ENCODE measurements at places on chromosomes 5 and 9.

- DNase-seq, result no peak
Measured at GRCh38 chr5:113329981-113330380, 104.8 kb downstream of the TSSK1B start.

GRCh38 chr5:157026789-157027424 lies 32.0 kb downstream of the HAVCR1 start:
- DNase-seq, result no peak

GRCh38 chr5:40386289-40386688 lies 293.4 kb upstream of the PTGER4 start:
- no peak for DNase-seq

- no peak for DNase-seq
Measured at GRCh38 chr9:109307380-109308240, 13.2 kb downstream of the EPB41L4B start.

DNA sequence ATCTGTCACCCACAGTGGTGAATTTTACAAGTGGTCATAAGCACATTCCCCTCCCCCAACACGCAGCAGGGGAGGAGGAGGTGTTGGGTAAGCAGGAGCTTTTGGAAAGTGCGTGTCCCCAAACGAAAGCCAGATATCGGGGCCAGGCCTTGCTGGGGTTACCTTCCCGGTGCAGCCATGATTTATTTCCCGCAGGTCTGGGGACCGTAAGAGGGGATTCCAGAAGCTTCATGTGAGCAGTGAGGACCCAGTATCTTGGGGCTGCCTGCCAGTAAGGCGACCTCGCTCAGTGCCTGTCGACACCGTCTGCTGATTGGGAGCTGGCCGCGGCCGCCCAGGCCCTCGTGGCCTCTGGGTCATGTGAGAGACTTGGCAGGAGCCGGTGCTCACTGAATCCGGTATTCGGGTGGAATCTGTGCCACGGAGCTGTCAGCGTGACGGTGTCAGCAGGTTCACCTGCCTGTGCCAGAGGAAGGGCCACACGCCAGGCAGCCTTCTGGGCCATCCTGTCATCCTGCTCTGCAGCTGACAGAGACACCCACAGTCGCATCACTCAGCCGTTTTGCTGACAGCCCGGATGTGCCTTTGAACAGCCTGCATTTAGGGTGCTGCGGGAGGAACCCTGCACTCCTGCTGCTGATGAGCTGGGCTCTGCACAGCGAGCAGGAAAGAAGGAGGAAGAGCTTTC lies 37.3 kb downstream of the SEC61B start:
- no peak for DNase-seq

- no peak for DNase-seq
Measured at GRCh38 chr5:135565266-135565665, 13.5 kb downstream of the CXCL14 start.

GRCh38 chr5:140075371-140075770 lies 32.3 kb upstream of the NRG2 start:
- no peak for DNase-seq

DNA sequence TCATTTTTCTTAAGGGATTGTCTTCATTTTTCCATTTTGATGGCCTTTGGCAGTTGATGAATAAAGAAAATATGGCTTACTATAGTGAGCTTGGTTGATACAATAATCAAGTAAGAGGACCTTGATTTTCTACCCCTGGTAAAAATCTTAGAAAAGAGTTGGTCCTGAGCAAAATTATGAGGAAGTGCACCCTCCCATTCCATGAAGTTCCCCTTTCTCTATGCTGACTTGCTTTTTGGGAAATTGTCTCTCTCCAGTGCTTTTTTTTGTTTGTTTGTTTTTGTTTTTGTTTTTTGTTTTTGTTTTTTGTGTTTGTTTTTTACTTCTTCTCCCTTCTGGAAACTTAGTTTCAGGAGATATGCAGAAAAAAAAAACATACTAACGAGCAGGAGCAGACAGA lies 449.2 kb upstream of the ACTBL2 start:
- DNase-seq, result no peak

- DNase-seq, result no peak
Measured at GRCh38 chr5:56951126-56951945, 587 bp downstream of the MIER3 start.

GRCh38 chr5:180423133-180423532 lies 70.0 kb upstream of the GFPT2 start:
- DNase-seq, result no peak

DNA sequence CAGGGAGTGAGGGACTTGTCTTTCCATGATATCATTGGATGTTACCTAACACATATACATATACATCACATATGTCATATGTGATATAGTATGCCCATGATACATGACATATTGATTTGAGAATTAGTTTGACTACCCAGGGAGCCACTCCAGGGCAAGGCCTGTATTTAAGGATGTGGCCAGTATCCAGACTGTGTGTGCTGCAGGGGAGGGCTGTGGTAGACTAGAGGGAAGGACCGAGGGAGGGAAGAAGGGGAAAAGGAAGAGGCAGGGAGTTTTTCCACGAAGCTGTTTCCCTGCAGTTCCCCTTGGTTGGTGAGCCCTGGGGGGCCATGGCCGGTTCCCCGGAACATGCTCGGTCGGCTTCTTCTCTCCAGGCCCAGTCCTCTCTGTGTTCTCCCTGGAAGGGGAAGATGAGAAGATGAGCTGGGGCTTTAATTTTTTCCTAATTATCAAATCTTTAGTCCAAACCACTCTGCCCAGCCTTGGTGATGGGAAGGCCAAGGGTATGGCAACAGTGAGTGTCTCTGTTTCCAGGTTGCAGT lies 48.7 kb downstream of the NSUN2 start:
- no peak for DNase-seq

DNA sequence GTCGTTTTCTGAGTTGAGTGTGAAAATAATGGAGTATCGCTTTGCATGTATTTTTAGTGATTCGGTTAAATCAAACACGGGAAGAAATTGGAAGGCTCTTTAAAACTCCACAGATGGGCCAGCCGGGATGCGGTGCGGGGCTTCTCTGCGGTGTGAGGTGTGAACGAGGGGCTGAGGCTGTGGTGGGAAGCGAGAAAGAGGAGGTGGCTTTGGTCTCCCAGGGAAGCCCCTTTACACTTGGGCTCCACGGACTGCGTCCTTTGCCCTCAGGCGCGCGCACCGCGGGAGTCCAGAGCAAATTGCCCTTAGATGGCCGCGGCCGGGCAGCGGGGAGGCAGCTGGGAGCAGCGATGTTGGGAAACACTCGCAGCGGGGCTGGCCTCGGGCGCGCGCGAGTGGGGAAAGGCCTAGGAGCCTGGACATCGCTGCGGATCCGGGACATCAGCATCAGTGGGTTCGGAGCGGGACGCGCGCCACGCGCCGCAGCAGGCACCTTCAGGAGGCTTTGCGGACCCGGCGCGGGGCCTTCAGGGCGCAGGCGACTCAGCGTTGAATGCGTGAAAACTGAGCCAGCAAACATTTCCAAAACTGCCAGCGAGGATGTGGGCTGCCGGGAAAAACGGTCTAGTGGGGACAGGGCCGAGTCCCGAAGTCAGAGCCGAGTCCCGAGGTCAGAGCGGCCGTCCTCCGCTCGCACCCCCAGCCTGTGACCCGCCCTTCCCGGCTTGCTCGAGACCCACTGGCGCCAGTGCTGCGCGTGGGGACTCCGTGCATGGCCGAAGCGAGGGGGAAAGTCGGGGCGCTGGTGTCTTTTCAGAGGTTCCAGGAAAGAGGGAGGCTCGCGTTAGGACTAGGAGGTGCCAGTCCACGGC lies 6.5 kb downstream of the IRX1 start:
- no peak for DNase-seq

- no peak for DNase-seq
Measured at GRCh38 chr9:107683566-107683965, 194.0 kb upstream of the KLF4 start.

DNA sequence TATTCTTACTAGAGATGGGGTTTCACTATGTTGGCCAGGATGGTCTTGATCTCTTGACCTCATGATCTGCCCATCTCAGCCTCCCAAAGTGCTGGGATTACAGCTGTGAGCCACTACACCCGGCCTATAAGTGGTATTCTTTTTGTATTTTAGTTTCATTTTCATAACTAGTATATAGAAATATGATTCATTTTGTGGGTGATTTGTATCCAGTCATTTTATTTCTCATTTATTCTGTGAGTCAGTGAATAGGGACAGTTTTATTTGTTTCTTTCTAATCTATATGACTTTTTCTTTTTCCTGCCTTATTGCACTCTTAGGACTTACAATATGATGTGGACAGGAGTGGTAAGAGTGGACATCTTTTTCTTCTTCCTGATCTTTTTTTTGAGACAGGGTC lies 112.9 kb downstream of the AOPEP start:
- DNase-seq, result no peak

DNA sequence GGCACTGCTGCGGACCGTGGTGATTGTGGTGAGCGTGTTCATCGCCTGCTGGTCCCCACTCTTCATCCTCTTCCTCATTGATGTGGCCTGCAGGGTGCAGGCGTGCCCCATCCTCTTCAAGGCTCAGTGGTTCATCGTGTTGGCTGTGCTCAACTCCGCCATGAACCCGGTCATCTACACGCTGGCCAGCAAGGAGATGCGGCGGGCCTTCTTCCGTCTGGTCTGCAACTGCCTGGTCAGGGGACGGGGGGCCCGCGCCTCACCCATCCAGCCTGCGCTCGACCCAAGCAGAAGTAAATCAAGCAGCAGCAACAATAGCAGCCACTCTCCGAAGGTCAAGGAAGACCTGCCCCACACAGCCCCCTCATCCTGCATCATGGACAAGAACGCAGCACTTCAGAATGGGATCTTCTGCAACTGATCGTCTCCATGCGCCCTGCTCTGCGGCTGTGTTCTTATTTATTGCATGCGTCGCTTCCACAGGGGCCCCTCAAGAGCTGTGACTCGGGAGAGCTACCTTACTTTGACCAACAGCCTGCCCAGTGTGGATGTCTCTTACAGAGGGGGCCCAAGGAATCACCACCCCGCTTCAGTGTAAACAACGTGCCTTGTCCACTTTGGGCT lies 10.8 kb downstream of the S1PR3 start:
- no peak for DNase-seq

- no peak for DNase-seq
Measured at GRCh38 chr9:137744632-137745183, 125.9 kb downstream of the EHMT1 start.

DNA sequence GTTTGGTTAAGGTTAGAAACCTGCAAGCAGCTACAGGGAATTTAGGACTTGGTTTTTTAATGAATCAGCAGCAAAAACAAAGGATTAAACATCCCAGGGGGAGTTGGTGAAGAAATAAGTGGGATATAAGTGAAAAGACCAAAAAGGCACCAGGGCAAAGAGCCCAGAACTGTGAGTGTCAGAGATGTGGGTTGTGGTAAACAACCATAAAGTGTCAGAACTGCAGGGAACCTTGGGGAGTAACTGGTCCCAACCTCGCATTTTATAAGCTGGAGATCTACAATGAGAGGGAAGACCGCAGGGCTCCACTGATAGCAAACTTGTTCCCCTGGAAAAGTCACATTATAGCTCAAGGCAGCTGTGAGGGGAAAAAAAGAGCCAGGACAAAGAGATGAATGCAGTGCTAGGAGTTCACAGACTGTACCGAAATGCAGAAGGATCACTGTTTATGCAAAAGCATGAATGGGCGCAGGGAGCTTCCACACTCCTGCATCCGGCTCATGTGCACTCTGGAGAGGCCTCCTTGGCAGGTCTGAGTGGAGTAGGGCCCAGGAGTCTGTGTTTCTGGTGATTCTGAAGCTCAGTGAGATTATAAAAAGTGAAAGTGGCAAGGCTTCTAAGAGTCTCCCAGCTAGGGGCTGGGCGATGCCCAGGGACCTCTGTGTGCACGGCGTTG lies 156.3 kb downstream of the GOLPH3 start:
- DNase-seq, result no peak

DNA sequence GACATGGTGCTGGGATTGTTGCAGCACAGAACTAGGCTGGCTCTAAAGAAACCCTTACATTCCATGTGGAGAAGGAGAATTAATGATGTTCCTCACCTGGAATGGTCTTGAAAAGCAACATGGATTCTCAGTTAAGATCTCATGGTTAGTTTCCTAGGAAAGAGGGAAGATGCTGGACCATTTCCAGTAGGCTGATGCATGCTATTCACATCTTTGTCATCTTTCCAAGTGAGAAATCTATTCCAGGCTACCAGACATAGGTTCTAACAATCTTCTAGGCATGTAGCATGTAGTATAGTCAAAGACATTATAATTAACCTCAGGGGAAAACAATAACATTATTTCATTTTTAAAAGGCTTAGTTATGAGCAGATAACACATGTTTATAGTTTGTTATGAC lies 44.3 kb downstream of the TMEM252 start:
- DNase-seq, result no peak

- no peak for DNase-seq
Measured at GRCh38 chr9:123495731-123496130, 139.7 kb downstream of the CRB2 start.

GRCh38 chr9:1837453-1838084 lies 177.6 kb upstream of the SMARCA2 start:
- no peak for DNase-seq

- no peak for DNase-seq
Measured at GRCh38 chr5:179253730-179254129, 91.5 kb downstream of the ADAMTS2 start.

Data from stimulated activated CD8-positive, alpha-beta memory T cell treated with anti-CD3 and anti-CD28 coated beads, Interleukin-4, amount 100 ng/mL, for 4 hours (primary cell).